ENCODE measurements at places on chromosomes 13 and 19.

DNA sequence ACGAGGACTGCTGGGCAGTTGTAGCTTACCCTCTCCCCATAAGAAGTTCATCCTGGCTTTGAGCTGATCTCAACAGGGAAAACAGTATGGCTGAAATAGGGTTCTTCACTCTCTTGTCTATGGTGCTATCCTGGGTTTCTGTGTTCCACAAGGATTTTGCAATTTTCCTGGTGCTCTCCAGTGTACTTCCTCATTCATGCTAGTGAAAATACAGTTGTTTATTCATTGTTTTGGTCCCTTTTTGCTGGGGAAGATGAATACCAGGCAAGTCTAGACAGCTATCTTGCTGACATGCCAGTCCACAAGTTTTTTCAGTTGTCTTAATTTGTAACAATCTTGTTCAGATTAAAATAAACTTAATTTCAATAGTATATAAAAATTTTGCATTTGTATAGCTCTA is 306.5 kb downstream of the DLEU7 start:
- DNase-seq: no peak

GRCh38 chr19:35120898-35121297 is 5.3 kb downstream of the FXYD3 start:
- no peak for DNase-seq

DNA sequence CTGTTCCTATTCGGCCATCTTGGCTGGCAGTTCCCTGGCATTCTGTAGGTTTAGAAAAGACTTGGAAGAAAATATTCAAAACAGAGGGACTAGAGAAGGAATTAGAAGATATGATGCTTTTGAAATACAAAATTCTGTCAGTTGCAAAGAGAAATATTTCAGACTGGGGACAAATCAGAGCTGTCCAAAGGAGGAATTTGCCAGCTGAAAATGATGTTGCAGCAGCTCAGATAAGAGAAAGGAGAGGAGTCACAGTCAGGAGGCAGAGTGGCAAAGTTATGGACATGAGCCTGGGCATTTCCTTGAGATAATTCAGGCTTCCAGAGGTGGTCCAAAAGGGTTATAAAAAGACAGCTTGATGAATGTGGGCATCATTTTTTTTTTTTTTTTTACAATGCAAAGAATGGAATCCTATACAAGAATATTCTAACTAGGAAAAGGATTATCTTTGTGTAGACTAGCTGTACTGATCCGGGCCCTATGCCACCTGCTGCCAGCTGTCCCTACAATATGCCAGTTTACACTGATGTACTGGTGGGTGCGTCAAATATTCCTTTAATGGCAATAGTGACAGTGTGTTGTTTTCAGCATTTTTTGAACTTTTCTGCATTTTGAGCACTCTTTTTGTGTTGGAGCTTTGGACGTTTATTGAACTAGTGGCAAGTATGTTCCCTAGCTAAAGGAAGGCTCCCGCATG is 31.8 kb upstream of the CBY2 start:
- DNase-seq: no peak

DNA sequence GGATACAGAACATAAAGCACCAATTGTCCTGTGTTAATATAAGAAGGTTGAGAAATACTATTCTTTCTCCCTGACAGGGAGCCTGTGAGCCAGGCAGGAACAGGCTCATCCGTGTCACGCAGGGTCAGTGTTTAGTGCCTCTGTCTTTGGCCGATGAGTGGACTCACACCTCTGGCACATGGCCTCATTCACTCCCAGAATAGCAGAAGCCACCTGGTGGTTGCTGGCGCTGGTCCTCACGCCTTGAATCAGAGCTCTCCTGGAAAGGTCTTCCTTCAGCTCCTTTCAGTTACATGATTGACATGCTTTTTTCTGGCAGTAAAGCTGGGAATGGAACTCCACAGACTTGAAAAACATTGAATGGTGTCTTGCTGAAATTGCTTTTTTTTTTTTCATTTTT is 28.1 kb upstream of the SIAH3 start:
- DNase-seq: no peak

GRCh38 chr13:95246292-95247082 is 54.8 kb downstream of the ABCC4 start:
- no peak for DNase-seq

DNA sequence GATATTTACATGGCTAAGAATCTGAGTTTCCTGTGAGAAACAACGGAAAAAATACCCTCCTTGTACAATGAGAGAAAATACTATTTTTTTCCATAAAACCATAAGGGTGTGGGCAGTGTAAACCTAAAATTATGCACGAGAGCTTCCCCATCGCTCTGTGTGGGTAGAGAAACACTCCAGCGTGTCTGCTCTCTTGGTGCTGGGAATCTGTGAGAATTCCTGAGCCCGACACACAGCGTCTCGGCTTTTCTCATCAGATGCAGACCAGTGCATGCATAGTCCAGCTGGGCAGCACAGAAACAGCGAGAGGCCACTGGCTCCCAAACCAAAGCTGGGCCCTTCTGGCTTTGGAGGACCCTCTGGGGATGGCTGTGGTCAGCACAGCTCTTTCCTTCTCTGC is 12.0 kb downstream of the PLPP2 start:
- no peak for DNase-seq

DNA sequence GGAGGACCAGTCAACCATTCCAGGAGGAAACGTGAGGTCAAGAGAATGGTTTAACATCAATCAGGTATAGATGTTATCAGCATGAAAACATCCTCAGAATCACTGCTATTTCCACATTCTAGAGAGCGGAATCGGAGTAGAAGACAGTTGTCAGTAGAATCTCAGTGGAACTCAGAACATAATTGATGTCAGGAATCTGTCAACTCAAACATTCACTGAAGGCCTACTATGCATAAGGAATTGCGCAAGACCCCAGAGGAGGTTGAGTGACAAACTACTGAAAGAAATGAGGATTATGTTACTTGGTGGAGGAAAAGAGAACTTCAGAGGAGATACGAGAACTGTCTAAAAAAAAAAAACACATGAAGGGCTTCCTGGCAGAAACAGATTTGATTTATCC is 97.8 kb downstream of the LHFPL6 start:
- no peak for DNase-seq

GRCh38 chr19:41941410-41942202 is 13.4 kb upstream of the ERFL start:
- no peak for DNase-seq

DNA sequence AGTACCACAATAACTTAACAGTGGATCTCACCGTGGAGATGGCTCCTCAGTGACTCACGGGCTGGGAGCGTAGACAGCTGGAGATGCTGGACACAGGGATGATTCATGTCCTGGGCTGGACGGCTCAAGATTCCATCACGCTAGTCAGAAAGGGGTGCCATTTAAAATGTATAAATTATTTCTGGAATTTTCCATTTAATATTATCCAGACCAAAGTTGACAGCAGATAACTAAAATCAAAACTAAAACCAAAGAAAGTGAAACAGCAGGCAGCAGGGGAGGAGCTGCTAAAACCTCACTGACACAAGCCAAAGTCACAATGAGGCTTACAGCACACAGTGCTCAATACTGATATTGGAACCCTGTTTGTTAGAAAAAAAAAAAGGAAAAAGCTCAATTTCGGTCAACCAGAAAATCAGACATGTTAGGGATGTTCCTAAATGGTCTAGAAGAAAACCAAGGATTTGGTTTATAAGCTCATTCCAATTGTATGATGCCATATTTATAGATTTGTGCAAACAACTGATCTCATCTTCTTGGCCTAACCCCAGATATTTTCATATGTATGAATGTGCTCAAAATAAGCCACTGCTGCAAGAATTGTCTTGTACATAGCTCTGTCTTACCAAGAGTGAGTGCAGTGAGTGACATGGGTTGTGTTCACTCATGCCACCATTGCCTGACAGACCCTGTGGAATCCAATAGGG is 111.8 kb downstream of the SACS start:
- DNase-seq: peak; percentile 49

- no peak for DNase-seq
These were observed 1.1 kb upstream of the CALR start for GRCh38 chr19:12937093-12937926.

DNA sequence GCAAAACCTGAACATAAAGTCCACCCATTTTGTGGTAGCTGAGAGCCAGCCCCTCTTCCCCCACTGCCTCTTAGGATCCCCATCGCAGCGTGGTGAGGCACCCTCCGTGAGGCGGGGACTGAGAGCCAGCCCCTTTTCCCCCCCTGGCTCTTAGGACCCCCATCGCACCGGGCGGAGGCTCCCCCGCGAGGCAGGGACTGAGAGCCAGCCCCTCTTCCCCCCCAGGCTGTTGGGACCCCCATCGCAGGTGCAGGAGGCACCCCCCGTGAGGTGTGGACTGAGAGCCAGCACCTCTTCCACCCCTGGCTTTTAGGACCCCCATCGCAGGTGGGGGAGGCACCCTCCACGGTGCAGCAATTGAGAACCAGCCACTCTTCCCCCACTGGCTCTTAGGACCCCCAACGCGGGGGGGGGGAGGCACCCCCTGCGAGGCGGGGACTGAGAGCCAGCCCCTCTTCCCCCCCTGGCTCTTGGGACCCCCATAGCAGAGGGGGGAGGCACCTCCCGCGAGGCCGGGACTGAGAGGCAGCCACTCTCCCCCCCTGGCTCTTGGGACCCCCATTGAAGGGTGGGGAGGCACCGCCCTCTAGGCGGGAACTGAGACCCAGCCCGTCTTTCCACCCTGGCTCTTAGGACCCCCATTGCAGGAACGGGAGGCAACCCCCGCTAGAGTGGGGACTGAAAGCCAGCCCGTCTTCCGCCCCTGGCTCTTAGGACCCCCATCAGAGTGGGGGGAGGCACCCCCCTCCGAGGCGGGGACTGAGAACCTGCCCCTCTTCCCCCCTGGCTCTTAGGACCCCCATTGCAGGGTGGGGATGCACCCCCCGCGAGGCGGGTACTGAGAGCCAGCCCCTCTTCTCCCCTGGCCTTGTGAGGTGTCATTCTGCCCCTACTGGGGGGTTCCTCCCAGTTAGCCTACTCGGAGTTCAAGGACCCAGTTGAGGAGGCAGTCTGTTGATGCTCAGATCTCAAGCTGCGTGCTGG is 366.4 kb upstream of the SPRY2 start:
- DNase-seq: no peak

- DNase-seq: no peak
These were observed 6.0 kb upstream of the KXD1 start for GRCh38 chr19:18551631-18552030.

DNA sequence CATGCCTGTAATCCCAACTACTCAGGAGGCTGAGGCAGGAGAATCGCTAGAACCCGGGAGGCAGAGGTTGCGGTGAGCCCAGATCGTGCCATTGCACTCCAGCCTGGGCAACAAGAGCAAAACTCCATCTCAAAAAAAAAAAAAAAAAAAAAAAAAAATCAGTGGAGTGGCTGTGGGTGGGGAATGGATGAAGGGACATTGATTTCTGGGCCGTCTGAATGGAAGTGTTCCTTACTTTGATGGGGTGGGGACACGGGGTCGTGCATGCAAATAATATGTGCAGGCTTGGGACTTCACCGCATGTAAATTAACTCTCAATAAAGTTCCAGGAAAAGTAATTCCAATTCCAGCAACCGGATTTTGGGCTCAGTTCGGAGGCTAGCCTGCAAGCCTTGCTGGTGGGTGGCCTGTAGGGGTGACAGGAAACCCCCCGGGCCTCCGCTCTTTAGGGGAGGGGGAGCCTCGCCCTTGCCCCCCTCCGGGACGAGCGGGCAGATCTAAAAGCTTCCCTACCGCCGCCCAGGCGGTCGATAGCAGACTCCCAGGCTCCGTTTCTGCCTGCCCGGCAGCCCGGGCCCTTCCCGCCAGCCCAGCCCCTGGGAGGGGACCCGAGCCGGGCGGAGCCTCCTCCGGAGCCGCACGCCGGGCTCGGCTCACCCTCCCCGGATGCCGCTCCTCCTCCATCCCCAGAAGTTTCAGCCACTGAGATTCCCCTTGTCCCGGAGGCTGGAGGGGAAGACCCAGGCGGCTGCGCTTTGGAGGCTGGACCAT is 48.0 kb upstream of the ADGRE5 start:
- no peak for DNase-seq

- DNase-seq: no peak
These were observed 28.3 kb downstream of the SMAD9 start for GRCh38 chr13:36891752-36892151.

DNA sequence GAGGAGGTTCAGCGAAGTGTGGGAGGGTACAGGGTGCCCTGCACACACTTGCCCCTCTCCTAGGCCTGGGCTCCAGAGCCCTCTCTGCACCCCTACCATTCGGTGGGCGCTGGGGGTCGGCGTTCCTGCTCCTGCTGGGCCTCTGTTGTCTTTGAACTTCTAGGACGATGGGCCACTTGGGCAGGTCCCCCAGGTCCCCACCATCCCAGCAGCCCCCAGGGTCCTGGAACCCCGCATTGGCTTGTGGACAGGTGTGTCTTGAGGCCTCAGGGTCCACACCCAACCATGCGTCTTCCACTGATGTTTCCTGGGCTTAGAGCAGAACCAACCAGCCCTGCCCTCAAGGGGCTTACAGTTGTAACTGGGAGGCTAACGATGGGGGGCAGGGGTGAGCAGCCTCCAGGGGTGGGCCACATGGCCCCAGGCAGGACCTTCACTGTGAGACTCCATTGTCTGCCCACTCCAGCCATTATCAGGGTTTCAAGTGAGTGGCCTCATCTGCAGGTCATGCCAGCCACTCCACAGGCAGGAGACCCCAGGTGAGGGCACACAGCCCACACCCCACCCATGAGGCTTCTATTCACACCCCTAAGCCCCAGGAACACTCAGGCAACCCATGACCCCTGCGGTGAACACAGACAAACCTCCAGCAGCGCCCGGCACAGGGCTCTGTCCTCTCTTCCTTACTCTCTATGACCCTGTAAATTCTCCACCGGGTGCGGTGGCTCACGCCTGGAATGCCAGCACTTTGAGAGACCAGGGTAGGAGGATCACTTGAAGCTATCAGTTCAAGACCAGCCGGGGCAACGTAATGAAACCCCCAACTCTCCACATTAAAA is 2.0 kb upstream of the KLF16 start:
- DNase-seq: no peak

DNA sequence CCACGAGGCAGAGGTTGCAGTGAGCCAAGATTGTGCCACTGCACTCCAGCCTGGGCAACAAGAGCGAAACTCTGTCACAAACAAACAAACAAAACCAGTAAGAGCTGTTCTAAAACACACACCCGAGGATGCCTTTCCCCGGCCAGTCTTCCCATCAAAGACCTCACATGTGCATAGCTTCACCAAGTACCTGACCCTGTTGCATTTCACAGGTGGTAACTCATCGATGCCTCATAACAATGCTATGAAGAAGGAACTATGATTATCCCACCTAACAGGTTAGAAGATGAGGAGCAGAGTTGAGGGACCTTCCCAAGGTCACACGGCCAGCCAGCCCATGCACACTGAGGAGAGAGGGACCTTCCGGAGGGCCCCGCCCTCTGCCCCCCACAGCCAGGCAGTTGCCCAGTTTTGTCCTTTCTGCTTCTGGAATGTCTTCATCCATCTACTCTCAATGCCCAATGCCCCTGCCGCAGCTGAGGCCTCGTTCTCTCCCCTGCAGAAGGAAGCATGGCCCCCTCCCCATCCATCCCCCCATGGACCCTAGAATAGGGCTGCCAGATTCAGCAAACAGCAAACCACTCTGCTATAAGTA is 16.8 kb upstream of the LENG8 start:
- no peak for DNase-seq

GRCh38 chr13:29920025-29920643 is 69.7 kb upstream of the UBL3 start:
- no peak for DNase-seq

GRCh38 chr13:63578796-63579195 is 2163.1 kb upstream of the PCDH20 start:
- DNase-seq: no peak

- DNase-seq: no peak
These were observed 192.8 kb downstream of the TM9SF2 start for GRCh38 chr13:99693852-99694611.
